ENCODE measurements at places on chromosomes 6 and 20. TPM values are rescaled to one million over a fixed set of nuclear protein-coding genes. Genes with fewer than 3 reads are reported as not detected.

MEI4 gene
- polyA plus RNA-seq, result 1.6 TPM

DNA sequence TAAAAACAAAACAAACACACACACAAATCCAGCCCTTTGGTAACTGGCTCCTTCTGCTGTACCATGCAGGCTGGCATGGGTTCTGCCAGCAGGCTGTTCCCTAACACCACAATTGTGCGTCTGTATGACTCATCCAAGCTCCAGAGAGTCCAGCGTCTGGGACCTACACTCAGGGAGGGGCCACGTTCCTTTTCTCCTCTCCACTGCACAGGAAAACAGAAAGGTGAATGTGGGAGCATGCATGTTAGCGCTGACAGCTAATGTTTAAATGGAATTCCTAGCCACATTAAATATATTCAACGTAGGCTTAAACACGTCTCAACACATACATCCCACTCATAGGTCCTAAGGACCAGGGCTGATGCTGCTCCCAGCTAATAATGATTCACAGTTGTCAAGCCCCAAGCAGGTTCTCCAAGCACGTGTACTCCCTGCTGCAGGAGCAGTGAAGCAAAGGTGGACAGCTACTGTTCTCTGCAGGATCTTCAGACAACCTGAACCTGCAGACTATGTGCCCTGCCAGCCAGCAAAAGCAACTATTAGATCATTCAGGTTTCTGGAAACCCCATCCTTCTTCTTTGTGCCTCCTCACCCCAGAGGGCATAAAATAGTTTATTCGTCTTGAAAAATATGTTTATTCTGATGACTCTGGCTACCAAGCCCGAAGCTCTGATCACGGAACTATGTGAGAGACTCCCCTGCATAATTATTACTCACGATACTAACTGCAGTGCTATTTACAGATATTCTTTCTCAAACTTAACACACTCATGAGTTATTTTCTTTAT lies 20.9 kb downstream of the MAP1LC3A start:
- H3K27ac ChIP-seq, result peak overlapping the region; percentile 3
- H3K4me1 ChIP-seq, result no peaks in the 10 kb centered on the region
- DNase-seq, result peak; percentile 89
- no peak overlapping the region for H3K4me3 ChIP-seq

- no peak overlapping the region for H3K4me3 ChIP-seq
- peaks cover 22% of the 10 kb centered on the region for H3K4me1 ChIP-seq
- no peak for DNase-seq
- peaks cover 1% of the 10 kb centered on the region for H3K36me3 ChIP-seq
- H3K27ac ChIP-seq, result no peak overlapping the region
Observed at GRCh38 chr20:57402206-57403125, 11.3 kb downstream of the RBM38 start.

DNA sequence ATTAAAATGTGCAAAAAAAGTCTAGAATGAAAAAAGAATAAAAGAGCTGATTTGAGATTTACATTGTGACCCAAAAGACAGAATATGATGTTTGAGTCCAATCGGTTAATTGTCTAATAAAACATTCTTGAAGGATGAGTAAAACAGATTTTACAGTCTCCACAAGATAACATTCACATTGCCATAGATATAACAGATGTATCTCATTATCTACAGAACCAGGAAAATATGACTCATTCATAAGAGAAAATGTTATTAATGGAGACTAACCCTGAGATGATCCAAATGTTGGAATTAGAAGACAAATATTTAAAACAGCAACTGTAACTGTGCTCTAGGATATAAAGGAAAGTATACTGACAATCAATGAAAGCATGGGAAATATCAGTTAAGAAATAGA lies 141.7 kb downstream of the RFX6 start:
- H3K4me1 ChIP-seq, result no peaks in the 10 kb centered on the region
- no peaks in the 10 kb centered on the region for H3K27me3 ChIP-seq
- no peak for DNase-seq
- no peak overlapping the region for H3K27ac ChIP-seq
- H3K4me3 ChIP-seq, result no peak overlapping the region

LGSN gene
- not detected for polyA plus RNA-seq

All from adrenal gland (tissue), 19 donors.